ENCODE measurements at places on chromosomes 4 and X. TPM values are rescaled to one million over a fixed set of nuclear protein-coding genes. Genes with fewer than 3 reads are reported as not detected.

- no peak for DNase-seq
These were observed 22.6 kb downstream of the ADAMTS3 start for GRCh38 chr4:72546456-72546855.

DNA sequence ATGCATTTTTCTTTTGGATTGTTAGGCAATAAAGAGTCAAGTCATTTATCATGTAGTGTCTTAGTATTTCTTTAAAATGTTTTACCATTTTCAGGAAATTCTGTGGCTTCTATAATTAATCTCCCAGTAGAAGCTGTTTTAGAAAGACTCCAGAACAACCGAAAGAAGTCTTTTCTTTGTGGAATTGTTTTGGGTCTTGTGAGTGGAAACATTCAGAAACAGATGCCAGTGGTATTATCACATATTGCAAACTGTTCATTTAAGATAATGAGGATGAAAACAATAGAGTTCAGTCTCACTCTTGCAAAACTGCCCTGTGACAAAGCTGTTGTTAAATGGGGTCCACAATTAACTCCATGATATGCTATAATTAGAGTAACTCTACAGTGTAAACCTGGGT lies 211.2 kb upstream of the KIT start:
- DNase-seq = no peak

GRCh38 chr4:152392079-152392478 lies 143.8 kb downstream of the FBXW7 start:
- no peak for DNase-seq

PLXNA3 gene
- total RNA-seq = 7.6 TPM

DNA sequence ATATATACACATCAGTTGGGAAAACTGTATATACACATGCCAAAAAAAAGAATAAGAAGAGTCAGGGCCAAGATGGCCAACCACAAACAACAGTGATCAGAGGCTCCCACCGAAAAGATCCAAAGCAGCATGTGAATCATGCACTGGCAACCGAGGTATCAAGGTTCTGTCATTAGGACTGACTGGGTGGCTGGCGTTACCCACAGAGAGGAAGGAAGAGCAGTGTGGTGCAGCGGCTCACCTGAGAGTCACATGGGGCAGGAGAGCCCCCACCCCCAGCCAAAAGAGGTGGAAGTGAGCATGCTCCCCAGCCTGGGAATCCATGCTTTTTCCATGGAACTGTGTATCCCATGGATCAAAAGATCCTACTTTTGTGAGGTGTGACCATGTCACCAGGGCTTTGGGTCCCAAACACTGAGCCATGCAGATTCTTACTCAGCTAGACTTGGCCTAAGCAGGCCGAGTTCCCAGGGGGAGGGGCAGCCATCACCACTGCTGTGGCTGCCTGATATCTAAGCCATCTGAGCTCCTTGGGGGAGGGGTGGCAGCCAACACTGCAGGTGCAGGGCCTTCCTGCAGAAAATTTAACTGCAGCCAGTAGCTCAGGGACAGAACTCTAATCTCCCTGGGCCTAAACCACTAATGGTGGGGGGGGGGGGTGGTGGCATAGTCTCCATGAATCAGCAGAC lies 52.8 kb downstream of the P2RY10 start:
- peak; percentile 47 for DNase-seq

GRCh38 chr4:54085284-54085683 lies 14.7 kb upstream of the GSX2 start:
- DNase-seq = no peak

DNA sequence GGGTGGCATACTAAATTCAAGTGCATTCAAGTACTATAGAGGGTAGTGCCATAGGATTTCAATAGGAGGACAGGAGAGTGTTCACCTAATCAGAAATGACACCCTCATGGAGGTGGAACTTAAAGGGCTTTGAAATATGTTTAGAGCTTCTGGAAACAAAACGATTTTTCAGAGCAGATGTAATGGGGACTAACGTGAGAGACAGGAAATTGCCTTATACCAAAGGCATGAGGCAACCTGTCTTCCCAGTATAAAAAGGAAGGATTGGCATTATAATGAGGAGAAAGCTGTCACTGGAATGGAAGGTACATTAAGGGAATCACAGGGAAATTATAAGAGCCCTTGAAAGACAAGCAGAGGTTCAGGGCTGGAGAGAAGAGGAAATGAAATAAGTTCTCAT lies 116.3 kb upstream of the PNPLA4 start:
- DNase-seq = no peak

NPY2R gene
- not detected for total RNA-seq

GRCh38 chr4:75726577-75726976 lies 2.2 kb downstream of the USO1 start:
- no peak for DNase-seq

ACSL1 gene
- total RNA-seq = 29.8 TPM

DNA sequence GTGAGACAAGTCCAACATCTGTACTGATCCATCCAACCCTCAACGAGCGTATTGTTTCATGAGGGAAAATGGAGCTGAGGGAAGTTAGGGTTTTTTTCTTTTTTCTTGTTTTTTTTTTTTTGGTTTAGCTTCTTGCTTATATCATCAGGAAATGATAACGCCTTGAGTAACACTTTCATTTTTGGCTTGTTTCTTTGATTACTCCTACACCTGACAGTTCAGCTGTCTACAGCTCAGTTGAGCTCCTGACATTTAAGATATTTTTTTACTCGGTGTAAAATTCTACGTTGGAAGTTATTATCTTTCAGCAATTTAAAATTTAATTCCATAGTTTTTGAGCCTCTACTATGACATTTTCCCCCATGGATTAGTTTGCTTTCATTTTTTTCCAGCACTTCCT lies 691.0 kb upstream of the HTR2C start:
- no peak for DNase-seq

- peak; percentile 64 for DNase-seq
These were observed 41.3 kb upstream of the GPC3 start for GRCh38 chrX:134026565-134027311.

DNA sequence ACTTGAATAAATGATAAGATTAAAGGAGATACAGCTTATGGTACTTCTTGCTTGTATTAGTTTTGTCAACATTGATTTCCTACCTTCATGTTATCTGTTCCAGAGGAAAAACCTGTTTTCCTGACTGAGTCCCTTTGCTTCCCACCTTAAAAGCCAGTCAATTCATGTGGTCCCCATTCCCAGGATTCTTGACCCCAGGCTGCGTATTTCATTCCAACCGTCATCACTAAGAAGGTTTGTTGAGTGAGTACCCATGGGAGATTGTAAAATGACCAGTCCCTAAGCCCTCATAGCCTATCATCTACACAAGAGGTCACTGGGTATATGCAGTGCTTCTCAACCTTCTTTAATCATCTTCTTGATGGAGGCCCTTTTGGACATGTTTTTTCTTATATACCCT lies 52.2 kb downstream of the BEX3 start:
- no peak for DNase-seq

- DNase-seq = no peak
These were observed 615.1 kb downstream of the CENPC start for GRCh38 chr4:66930206-66930605.

TMPRSS11B gene
- total RNA-seq = not detected

DNA sequence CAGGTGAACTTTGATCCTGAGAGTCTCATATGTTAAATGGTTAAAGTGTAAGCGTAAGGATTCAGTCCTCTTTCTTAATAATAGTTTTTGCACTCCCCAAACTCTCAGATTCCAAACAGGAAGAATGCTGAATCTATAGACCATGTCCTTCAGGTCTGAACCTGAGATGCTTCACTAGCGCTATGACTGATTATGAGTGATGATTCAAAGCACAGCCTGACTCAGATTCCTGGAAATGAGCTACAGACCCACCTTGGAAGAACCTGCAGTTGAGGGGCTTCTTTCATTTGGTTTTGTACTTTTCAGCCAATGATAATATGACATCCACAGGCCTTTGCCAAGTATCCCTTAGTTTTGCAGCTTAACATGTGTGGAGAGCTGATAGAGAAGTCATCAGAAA lies 1.4 kb downstream of the EDNRA start:
- DNase-seq = no peak

DNA sequence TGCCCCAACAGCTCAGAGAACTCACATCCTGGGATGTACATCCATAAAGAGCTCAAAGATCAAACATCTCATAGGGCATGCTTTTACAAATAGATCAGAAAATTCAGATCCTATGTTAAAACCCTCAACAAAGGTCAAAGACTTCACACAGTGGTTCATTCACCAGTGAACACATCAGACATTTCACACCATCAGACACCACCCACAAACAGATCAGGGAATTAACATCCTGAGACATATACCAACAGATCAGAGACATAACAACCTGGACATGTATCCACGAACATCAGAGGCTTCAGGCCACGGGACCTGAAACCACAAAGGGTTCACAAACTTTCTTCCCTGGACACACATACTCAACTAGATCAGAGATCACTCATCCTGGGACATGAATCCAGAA lies 23.4 kb downstream of the SUV39H1 start:
- no peak for DNase-seq

CXorf65 gene
- total RNA-seq = 11.3 TPM

- no peak for DNase-seq
These were observed 62.9 kb upstream of the NDST3 start for GRCh38 chr4:117971403-117971802.

GRCh38 chr4:111991163-111991562 lies 154.1 kb upstream of the FAM241A start:
- DNase-seq = no peak

GRCh38 chrX:44922980-44923379 lies 50.0 kb downstream of the KDM6A start:
- no peak for DNase-seq

DNA sequence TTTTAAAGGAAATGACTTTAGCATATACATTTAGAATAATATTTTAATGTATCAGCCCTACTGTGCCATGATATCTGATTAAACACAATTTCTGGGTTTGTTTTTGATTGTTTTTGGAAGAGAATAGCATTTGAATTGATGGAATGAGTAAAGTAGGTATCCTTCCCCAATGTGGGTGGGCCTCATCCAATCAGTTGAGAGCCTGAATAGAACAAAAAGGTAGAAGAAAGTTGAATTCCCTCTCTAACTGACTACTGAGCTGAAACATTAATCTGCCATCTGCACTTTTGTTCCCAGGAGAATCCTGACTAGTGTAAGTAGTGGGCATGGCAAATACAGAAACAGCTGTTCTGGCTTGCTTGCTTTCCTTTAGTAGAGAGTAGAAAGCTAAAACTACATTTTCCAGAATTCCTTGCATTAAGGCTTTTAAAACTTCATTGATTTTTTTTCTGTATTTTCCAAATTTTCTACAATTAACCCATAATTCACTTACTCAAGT lies 9.7 kb upstream of the SEC24D start:
- no peak for DNase-seq

Measured in activated naive CD4-positive, alpha-beta T cell treated with anti-CD3 and anti-CD28 coated beads for 36 hours (primary cell).